ENCODE measurements at places on chromosomes 12 and 14. TPM values are rescaled to one million over a fixed set of nuclear protein-coding genes. Genes with fewer than 3 reads are reported as not detected.

SERPINA6 gene
- not detected for total RNA-seq

SDS gene
- not detected for total RNA-seq

POTEG gene
- total RNA-seq, result not detected

KRT85 gene
- not detected for total RNA-seq

COQ10A gene
- total RNA-seq, result 13.4 TPM
